Hair follicular keratinocyte (primary cell): ENCODE measurements at places on chromosomes 5 and 9. TPM values are rescaled to one million over a fixed set of nuclear protein-coding genes. Genes with fewer than 3 reads are reported as not detected.

C5orf58 gene
- total RNA-seq = not detected in 2 replicates

FAM153A gene
- total RNA-seq = not detected in 2 replicates

OR13C3 gene
- not detected in 2 replicates for total RNA-seq

BTNL8 gene
- total RNA-seq = not detected in 2 replicates

SLC46A2 gene
- not detected in 2 replicates for total RNA-seq

DMGDH gene
- total RNA-seq = not detected in 2 replicates

ADRA1B gene
- total RNA-seq = 0.78 and 1.1 TPM in 2 replicates

PCDHA4 gene
- not detected in 2 replicates for total RNA-seq

TENT4A gene
- total RNA-seq = 9.7 and 13.5 TPM in 2 replicates

CFAP90 gene
- total RNA-seq = not detected in 2 replicates

IFNA21 gene
- total RNA-seq = not detected in 2 replicates
